Heart right ventricle (tissue), 16 donors: ENCODE measurements at places on chromosomes 5 and 9. TPM values are rescaled to one million over a fixed set of nuclear protein-coding genes. Genes with fewer than 3 reads are reported as not detected.

The MEIKIN gene
- total RNA-seq = not detected

The SPATA31C2 gene
- not detected for total RNA-seq

The PCDHGB1 gene
- total RNA-seq = 5.2 TPM

- DNase-seq = no peak
Observed at GRCh38 chr5:157166214-157167213, at the start of gene GARIN3. GARIN3 (minus strand) TSS chr5:157166264; CDS start chr5:157166168, 96 bp downstream.

GRCh38 chr5:179406031-179406961 is 61.0 kb upstream of the ADAMTS2 start:
- DNase-seq = no peak

DNA sequence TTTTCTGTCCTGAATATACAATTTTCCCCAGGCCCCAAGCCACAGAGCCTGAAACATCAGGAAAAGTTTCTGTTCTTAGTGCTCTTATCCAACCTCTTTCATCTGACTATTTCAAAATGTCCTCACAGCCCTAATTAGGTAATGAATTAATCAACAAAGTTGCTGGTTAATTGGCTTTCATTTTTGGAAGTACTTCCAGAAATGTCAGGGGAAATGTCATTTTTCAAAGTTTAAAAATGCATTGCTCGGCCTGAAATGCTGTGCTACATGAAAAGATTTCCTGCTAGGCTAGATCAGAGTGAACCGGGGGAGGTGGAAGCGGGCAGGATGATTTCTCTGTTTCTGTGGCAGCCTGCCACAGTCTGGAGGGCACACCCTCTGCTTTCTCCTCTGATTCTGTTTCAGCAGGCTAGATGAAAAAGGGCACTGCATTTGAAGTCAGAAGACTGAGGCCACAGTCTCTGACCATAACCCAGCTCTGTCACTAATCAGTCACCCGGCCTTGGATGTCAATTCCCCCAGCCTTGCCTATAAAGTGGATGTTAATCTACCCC is 55.9 kb upstream of the BARX1 start:
- DNase-seq = no peak

DNA sequence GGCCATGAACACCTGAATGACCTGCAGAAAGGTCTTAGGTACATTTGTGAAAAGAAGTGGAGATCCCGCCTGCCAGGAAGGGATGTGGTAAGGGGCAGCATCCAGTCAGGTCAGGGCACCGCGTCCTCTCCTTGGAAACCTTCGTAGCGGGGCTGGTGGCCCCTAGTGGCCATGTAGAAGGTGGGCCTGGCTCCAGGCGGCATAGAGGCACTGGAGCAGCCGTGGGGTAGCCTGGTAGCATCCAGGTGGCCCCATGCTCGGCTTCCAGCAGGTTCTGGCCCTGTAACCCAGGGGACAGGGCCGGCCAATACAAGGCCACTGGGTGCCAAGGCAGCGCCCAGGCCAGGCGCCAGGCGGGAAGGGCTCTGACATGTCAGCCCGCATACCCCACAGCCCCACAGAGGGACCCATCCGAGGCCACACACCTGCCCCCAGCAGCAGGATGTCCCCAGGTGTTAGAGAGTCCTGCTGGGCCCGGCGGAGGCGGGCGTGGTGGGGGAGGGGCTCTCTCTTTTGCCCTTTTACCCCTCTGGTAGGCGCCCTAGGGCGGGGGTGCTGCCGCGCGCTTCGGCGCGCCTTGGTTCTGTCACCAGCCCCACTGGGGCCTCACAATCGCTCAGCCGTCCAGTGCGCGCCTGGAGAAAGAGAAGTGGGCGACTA is 58.3 kb upstream of the SPATA31E1 start:
- DNase-seq = no peak

- no peak for DNase-seq
Observed at GRCh38 chr5:88045165-88045564, 223.5 kb downstream of the TMEM161B start.

DNA sequence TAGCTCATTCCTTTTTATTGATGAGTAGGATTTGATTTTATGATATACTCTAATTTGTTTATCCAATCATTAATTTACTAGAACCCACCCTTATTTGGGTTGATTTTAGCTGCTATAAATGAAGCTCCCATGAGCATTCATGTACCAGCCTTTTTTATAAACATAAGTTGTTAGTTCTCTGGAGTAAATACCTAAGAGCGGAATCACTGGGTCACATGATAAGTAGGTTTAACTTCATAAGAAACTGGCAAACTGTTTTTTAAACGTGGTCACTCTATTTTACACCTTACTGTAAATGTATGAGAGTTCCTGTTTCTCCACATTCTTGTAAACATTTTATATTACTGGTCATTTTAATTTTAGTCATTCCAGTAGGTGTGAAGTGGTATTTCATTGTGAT is 364.6 kb downstream of the NPR3 start:
- DNase-seq = no peak

DNA sequence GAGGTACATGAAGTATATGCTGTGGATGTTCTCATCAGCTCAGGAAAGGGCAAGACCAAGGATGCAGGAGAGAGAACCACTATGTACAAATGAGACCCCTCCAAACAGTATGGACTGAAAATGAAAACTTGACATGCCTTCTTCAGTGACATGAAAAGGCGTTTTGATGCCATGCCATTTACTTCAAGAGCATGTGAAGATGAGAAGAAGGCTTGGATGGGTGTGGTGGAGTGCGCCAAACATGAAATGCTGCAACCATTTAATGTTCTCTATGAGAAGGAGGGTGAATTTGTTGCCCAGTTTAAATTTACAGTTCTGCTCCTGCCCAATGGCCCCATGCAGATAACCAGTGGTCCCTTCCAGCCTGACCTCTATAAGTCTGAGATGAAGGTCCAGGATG is 47.7 kb downstream of the SEMA4D start:
- no peak for DNase-seq

GRCh38 chr9:111118256-111118948 is 80.1 kb upstream of the LPAR1 start:
- no peak for DNase-seq

DNA sequence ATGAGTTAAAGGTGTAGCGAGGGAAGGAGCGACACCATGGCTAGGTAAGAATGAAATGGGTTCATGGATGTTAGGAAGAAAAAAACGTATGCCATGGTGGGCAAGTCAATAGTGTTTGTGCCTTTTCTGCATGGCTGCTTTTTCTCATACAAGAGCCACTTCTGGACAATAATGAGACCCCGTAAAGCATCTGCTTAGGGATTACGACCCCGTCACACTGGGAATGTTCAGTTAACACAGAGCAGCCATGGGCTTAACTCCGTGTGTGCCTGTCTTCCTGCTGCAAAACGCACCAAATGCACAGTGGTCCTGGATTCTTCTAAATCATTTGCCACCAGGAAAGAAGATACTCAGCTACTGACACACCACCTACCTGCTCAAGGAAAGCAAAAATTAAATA is 81.8 kb downstream of the NFIB start:
- no peak for DNase-seq

GRCh38 chr5:35313291-35313690 is 83.0 kb upstream of the PRLR start:
- no peak for DNase-seq

GRCh38 chr5:148791334-148791667 is 35.1 kb upstream of the ADRB2 start:
- DNase-seq = no peak

DNA sequence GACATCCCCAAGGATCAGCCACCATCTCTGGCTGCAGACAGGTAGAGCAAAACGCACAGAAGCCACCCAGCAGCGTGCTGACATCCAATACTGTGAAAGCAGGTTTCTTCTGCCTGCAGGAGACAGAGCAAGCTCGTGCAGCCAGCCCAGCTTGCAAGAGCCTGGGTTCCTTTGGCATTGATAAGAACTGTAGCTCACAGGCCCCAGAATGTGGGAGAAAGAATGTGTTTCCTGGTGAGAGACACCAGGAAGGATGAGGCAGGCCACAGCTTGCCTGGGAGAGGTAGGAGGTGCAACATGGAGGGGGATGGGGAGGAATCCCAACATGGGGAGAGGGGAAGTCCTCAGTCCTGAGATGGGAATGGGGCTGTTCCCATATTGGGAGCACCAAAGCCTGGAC is 34.0 kb upstream of the ARAP3 start:
- no peak for DNase-seq

DNA sequence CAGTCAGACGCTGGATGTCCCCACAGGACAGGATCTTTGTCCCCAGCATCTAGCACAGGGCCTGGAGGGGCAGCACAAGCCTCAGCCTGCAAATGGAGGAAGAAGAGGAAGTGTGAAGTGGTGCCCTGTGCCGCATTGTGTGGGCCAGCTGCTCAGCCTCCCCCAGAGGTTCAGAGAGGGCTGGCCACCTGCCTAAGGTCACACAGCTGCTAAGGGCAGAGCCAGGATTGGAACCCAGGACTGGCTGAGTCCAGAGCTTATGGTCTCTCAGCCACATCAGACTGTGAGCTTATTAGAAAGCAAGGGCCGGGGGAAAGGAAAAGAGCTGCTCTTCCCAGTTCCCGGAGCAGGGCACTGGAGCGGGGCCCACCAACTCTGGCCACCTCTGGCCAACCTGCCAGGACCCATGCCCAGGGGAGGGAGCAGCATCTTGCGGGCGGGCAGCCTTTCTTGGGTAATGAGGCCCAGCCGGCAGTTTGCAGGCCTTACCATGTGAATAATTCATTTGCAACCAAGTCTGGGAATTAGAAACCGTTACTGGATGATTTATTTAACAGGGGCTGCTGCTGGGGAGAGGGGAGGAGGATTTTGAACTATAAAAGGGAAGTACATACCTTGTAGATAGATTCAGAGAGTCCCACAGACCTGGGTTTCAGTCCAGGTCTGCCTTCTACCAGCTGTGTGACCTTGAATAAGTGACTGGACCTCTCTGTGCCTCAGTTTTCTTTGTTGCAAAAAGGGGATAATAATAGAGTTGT is 11.6 kb upstream of the CRB2 start:
- DNase-seq = no peak

DNA sequence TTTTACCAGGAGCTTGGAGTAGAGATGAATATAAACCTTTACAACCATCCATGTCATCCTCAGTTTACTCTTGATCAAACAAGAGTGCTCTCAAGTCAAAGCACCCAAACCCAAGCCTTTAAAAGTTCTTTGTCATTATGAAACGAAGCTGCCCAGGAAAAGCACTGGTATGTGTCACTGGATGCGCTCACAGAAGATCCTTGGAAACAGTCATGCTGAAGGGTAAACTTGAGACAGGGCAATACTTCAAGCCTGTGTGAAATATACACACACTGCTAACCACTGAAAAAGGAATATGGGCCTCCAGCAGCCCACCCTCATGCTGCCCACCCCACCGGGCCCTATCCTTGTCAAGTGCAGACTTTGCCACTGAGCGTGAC is 84.5 kb downstream of the PRRT1B start:
- no peak for DNase-seq

DNA sequence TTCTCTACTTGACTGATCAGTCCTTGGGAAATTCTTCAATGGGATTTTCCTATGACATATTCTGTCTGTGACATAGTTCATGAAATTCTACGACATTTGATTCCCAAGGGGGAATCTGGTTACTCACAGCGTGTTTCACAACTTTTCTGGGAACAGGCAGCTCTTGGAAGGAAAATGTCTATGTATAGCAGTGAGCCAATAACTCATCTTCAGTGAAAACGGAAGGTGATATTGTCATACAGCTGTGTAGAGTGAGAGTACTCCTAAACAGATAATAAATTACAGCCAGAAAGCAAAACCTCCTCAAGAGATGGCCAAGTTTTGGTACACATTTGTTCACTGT is 91.4 kb downstream of the C9orf152 start:
- no peak for DNase-seq

DNA sequence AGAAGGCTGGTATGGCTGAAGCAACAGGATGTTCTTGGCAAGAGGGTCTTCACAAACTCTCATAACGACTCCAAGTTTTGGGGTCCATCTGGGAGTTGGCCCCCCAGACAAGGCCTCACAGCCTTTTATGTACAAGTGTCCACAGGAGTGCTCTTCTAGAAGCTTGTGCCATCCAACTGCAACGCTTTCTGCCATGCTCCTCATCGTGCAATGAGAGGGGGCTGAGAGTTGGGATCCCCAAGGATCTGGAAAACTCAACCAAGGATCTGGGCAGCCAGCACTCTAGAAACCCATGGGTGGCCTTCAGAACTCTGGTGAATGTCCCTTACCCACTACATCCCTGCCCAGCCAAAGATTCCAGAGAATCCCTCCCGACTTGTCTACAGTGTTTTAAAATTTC is 8.5 kb upstream of the AMBP start:
- no peak for DNase-seq

DNA sequence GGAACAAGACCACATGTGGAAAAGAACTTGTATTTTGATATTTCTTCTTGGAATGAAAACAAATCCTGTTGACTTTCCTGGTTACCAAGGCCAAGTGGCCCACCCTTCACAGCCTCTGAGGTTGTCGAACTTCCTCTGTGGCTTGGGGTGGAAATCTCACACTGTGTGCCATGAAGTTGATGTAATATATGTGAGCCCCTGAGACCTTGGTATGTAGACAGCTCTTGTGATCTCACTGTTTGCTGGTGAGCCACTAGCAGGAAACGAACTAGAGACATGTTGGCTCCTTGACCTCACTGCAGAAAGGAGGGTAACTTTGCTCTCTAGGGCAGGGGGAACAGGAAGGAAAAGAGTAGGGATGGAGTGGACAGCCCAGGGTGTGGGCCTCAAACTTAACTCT is 159.4 kb downstream of the ARHGAP26 start:
- DNase-seq = no peak

DNA sequence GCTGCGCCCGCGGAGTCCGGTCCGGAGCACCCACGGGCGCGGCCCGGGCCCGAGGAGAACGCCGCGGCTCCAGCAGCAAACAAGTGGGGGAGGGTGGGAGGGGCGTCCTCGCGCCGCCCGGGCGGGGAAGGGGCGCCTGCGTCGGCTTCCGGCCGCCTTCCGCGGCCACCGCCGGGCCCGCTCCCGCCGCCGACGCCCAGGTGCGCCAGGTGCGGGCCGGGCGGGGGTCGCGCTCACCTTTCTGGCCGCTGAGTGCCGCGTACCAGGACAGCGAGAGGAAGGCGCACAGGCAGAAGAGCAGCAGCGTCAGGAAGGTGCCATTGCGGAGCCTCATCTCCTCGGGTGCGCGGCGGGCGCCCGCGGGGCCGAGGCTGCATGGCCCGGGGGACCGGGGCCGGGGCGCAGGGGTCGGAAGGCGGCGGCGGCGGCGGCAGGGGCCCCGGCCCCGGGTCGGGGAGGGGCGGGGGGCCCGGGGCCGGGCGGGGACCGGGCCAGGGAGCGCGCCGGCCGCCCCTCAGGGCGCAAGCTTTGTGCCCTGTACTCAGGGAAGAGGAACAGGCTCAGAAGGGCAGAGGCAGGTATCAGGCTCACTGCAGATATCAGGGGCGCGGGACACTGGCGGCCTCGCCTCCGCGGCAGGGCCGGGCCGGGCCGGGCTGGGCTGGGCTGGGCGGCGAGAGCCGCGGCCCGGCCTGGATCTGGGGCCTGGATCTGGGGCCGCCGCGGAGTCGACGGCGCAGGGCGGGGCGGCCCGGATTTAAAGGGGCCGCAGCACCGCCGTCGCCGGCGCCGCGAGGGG is at the start of gene MGAT4B:
Gene MGAT4B (minus strand): TSS at position 617 of the 799 bp plus-strand sequence. CDS start 283 bp downstream, at position 334.
- peak; percentile 82 for DNase-seq

GRCh38 chr5:132074772-132075718 is 1.5 kb downstream of the CSF2 start:
- DNase-seq = no peak
